ENCODE measurements at places on chromosomes 7 and 10.

GRCh38 chr7:143289421-143289820, 1.3 kb downstream of the CASP2 start:
- peaks cover 9% of the 10 kb centered on the region for H3K36me3 ChIP-seq
- H3K4me3 ChIP-seq = peak overlapping the region; percentile 78
- H3K27me3 ChIP-seq = no peaks in the 10 kb centered on the region
- H3K4me1 ChIP-seq = 0 out of 2 replicates have a peak, but pooled peaks cover 3% of the 10 kb centered on the region

DNA sequence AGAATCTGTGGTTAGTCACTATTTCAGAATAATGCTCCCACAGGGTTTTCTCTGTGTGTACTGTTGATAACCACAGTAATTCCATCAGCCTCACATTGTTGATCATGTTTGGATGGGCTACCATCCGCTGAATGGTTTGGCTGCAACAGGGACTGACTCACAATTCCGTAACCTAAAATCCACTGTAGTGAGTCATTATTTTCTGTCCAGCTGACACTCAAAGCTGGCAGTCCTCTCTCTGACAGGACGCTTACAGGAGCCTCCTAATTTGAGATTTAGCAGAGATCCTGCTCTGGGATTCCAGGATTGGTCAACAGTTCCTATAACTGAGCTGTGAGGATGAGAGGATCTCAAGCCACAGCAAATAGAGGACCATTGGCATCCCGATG, 32.7 kb downstream of the VWA2 start:
- H3K27ac ChIP-seq = no peak overlapping the region
- no peaks in the 10 kb centered on the region for H3K36me3 ChIP-seq
- H3K4me3 ChIP-seq = no peak overlapping the region
- DNase-seq = no peak
- H3K27me3 ChIP-seq = peaks cover 4% of the 10 kb centered on the region

DNA sequence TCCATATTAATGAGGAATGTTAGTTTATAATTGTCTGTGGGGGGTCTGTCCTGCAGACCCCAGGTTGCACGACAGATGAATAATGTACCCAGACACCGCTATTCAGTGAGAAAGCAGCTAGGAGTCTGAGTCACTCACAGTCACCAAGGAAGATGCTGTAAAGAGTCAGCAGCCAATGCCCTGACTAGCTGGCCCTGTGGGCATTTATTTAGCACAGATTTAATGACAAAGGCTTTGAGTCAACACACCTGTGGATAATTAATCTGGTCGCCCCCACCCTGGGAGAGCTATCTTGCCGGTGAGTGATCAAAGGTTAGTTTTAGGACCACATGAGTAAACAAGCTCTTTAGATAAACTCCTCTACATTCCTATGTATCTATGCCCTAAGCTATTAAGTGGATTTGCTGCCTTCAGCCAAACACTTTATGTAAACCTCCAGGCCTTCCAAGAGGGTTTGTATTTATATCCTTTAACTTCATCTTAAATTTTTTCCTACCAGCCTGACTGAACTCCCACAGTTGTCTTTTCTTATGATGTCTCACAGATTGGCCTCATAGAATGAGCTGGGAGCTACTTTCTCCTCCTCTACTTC, 180.0 kb upstream of the ADCY1 start:
- H3K4me1 ChIP-seq = no peaks in the 10 kb centered on the region
- H3K27me3 ChIP-seq = no peaks in the 10 kb centered on the region
- no peak overlapping the region for H3K4me3 ChIP-seq
- no peak for DNase-seq
- H3K36me3 ChIP-seq = no peaks in the 10 kb centered on the region

DNA sequence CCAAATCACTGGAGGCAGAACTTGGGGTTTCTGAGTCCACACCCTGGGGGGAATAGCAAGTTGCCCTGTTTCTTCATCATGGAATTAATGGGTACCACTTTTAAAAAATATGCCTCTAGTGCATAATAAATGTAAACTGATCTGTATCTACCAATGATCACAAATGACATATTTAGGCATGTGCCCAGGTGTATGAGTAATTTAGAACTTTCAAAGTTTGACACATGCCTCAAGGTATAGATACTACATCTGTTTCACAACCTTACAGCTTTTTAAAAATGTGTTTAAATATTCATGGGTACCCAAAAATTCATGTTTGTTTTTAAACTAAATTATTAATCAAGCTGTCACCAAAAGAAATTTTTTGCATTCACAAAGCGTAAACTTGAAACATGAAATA, 226.0 kb downstream of the KIAA1217 start:
- DNase-seq = no peak
- no peaks in the 10 kb centered on the region for H3K27me3 ChIP-seq
- H3K4me1 ChIP-seq = no peaks in the 10 kb centered on the region
- H3K27ac ChIP-seq = no peak overlapping the region
- no peak overlapping the region for H3K4me3 ChIP-seq

DNA sequence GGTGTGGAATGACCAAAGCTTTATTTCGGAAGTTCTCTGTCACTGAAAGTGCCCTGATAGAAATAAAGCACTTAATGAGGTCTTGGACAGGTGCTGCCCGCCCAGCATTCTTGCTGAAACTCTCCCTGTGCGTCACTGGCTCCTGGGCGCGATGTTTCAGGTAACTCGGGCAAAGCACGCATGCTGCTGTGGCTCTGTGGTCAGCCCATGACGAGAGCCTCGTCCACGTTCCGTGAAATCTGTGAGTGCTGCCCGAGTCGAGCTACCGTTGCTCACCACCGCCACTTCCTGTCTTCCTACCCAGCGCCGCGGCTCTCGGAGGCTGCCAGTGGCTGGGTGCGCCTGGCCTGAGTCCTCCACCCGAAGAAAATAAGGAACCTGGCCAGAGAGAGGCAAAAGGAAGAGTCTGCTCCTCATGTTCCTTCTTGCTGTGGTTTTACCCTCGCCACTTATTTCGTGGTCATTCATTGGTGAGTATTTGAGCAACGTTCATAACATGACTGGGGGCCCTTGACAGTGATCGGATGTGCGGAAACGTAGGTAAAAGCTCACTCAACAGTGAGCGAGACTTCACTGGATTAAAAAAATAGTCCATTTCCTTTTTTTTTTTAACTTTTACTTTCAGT, 95.5 kb downstream of the MAP3K8 start:
- peak overlapping the region; percentile 48 for H3K4me3 ChIP-seq
- no peaks in the 10 kb centered on the region for H3K27me3 ChIP-seq
- H3K4me1 ChIP-seq = peaks cover 33% of the 10 kb centered on the region
- peak overlapping the region; percentile 97 for H3K27ac ChIP-seq

- H3K4me3 ChIP-seq = no peak overlapping the region
- H3K4me1 ChIP-seq = no peaks in the 10 kb centered on the region
- no peak for DNase-seq
- no peak overlapping the region for H3K27ac ChIP-seq
Observed at GRCh38 chr7:134701272-134701671, 54.6 kb downstream of the BPGM start.

GRCh38 chr7:80189638-80190037, 55.0 kb downstream of the GNAI1 start:
- H3K27me3 ChIP-seq = no peaks in the 10 kb centered on the region
- no peak overlapping the region for H3K4me3 ChIP-seq
- H3K4me1 ChIP-seq = no peaks in the 10 kb centered on the region
- no peak overlapping the region for H3K27ac ChIP-seq
- no peak for DNase-seq

- H3K4me1 ChIP-seq = no peaks in the 10 kb centered on the region
- no peak overlapping the region for H3K4me3 ChIP-seq
- no peaks in the 10 kb centered on the region for H3K36me3 ChIP-seq
- H3K27ac ChIP-seq = no peak overlapping the region
- peaks cover 2% of the 10 kb centered on the region for H3K27me3 ChIP-seq
Observed at GRCh38 chr10:14474656-14475055, 143.9 kb upstream of the FRMD4A start.

- no peaks in the 10 kb centered on the region for H3K36me3 ChIP-seq
- 0 out of 2 replicates have a peak, but pooled peaks cover 4% of the 10 kb centered on the region for H3K27me3 ChIP-seq
Observed at GRCh38 chr7:144069511-144069910, at the start of gene OR2A25. Gene OR2A25 (plus strand): TSS chr7:144069811. CDS start chr7:144074220, 4,409 bp downstream.

GRCh38 chr10:116049158-116049973, 223.6 kb downstream of the GFRA1 start:
- no peaks in the 10 kb centered on the region for H3K27me3 ChIP-seq
- H3K4me3 ChIP-seq = no peak overlapping the region
- H3K36me3 ChIP-seq = no peaks in the 10 kb centered on the region
- H3K27ac ChIP-seq = no peak overlapping the region
- H3K4me1 ChIP-seq = no peaks in the 10 kb centered on the region
- no peak for DNase-seq

DNA sequence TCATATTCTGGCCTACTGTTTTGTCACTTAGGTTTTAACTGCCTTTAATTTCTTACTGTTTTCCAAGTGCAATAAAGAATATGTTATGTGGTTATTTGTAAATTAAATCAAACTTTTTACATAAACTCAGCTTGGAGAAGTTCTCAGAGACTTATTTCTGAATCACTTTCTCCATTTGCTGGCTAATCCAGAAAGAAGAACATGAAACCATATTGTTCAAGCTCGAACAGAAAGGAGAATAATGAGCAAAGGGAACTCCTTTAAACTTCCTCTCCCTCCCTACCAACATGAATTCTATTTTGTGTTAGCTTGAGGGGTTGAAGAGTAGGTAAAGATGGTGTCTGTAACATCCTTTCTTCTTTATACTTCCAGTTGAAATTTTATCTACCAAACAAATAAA, 52.3 kb downstream of the SHTN1 start:
- H3K27ac ChIP-seq = no peak overlapping the region
- H3K27me3 ChIP-seq = no peaks in the 10 kb centered on the region
- DNase-seq = no peak
- H3K36me3 ChIP-seq = no peaks in the 10 kb centered on the region

DNA sequence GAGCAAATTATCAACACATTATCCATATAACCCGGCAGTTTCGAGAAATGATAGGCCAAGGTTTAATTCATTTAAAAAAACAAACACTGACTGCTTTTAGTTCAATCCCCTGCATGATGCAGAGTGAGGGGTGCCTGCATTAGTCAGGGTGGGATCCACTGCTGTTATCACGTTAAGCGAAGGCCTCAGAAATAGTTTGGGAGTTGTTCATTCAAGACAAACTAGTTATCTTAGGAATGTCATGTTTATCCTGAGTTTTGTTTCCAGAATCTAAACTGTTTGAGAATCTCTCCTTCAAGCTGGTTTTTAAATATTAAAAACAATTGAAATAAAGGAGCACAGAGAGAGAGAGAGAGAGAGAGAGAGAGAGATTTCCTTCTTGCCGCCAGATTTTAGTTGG, 36.6 kb upstream of the PFKP start:
- no peak overlapping the region for H3K27ac ChIP-seq
- no peaks in the 10 kb centered on the region for H3K27me3 ChIP-seq
- no peaks in the 10 kb centered on the region for H3K36me3 ChIP-seq
- no peaks in the 10 kb centered on the region for H3K4me1 ChIP-seq
- H3K4me3 ChIP-seq = no peak overlapping the region
- no peak for DNase-seq

DNA sequence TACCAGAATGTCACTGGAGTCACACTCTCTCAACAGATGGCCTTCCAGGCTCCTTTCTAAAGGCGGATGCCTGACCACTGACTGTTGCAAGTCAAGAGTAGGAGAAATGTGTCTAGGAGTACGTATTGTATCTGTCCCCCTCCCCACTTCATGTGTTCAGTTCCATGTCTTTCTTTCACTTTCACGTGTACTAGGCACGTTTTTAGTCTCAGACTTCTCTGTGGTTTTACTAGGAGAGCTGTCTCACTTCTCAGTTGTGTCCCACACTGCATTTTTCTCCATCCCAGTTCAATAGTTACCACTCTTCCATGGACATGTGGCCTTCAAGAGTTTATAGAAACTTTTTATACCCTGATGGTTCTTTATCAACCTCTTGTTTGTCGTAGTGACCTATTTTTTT, 893.0 kb downstream of the NRG3 start:
- no peak overlapping the region for H3K27ac ChIP-seq
- no peaks in the 10 kb centered on the region for H3K36me3 ChIP-seq
- no peak overlapping the region for H3K4me3 ChIP-seq
- H3K4me1 ChIP-seq = no peaks in the 10 kb centered on the region
- DNase-seq = no peak
- no peaks in the 10 kb centered on the region for H3K27me3 ChIP-seq

DNA sequence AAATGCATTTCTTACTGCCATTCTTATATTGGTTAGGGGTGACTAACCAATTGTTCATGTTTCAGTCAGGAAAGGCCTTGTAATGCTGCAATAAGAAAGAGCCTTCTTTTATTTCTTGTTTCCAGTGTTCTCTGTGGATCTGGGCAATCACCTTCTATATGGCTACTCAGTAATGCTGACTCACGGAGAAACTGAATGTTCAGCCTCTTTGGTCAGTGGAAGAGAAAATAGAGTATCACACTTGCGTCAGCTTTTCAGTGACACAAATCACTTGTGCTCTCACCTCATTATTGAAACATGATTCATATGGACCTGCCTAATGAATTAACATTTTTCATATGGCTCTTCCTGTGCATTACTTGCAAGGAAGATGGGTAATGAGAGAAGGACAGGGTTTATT, 243.9 kb upstream of the POT1 start:
- H3K4me1 ChIP-seq = no peaks in the 10 kb centered on the region
- H3K27ac ChIP-seq = no peak overlapping the region
- H3K4me3 ChIP-seq = no peak overlapping the region

- H3K36me3 ChIP-seq = no peaks in the 10 kb centered on the region
- no peak for DNase-seq
- no peak overlapping the region for H3K4me3 ChIP-seq
- H3K27ac ChIP-seq = no peak overlapping the region
- no peaks in the 10 kb centered on the region for H3K4me1 ChIP-seq
Observed at GRCh38 chr10:46040004-46040403, 6.1 kb downstream of the MSMB start.

Measured in GM12878 (cell line).